ENCODE measurements at places on chromosomes 1 and 21. TPM values are rescaled to one million over a fixed set of nuclear protein-coding genes. Genes with fewer than 3 reads are reported as not detected.

DNA sequence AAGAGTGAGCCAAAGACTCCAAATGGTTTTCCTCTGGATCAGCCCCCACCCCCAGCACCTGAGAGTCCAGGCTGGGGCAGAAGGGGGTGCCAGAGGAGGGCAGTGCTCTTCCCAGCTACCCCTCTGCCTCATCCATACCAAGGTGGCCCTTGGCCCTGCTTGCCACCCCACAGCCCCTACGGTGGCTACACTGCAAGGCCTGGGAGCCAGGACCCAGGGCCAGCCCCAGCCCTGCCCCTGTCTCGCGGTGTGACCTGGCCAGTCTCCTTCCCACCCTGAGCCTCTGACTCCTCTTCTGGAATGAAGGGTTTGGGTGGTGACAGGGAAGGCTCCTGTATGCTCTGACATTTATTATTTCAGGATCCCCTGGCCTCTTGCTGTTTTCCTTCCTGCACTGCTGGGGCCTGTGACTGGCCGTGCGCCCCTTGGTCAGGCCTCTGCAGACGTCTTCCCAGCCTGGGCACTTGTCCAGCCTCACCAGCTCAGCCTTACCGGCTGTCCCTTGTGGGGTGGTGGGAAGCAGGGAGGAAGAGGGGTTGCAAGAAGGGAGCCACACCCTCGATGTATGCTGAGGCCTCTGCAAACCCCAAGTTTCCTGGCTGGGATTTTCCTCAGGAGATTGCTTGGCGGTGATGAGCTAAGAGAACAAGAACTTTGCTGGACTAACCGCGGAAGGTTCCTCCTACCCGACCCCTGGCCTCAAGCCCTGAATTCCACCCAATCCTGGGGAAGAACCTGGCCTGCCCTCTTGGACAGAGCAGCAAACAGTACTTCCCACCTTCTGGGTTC is 13.5 kb downstream of the ASAP3 start:
- H3K27ac ChIP-seq, result no peak overlapping the region
- H3K4me3 ChIP-seq, result no peak overlapping the region
- no peaks in the 10 kb centered on the region for H3K36me3 ChIP-seq
- H3K4me1 ChIP-seq, result peaks cover 34% of the 10 kb centered on the region

DNA sequence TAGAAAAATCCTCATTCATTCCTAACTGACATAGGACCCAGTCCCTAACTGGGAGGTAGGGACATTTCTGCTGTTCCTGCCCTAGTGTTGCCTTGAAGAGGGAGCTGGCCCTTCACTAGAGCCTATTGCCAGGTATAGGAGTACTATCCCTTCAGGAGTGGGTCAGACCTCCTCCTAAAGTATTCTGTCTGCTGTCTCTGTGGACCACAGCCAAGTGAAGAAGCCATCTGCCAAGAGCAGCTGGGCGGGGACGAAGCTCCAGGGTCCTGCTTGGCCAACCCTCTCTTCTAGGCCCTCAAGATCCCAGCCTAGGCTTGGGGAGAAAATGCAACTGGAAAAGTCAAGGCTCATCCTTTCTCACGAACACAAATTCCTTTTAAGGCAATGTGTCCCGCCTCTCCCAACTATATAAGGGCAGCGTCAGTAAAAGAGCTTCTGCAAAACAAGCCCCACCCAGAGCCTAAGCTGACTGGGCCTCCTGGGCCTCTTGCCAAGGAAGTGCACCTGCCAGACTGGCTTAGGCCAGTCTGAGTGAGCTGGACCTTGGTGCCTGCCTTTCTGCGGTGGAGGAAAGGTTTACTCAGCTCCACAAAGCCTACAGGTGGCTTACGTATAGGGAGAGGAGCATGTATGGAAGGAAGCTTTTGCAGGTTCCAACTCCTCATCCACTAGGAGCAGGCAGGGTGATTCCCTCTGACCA is 638 bp upstream of the TUFT1 start:
- no peaks in the 10 kb centered on the region for H3K36me3 ChIP-seq
- H3K4me3 ChIP-seq, result peak overlapping the region; percentile 83

GRCh38 chr1:205211839-205212536 is 486 bp upstream of the DSTYK start:
- H3K27ac ChIP-seq, result no peak overlapping the region
- DNase-seq, result no peak
- H3K27me3 ChIP-seq, result no peaks in the 10 kb centered on the region

GRCh38 chr1:156435545-156436140 is 64.9 kb downstream of the MEF2D start:
- DNase-seq, result no peak
- peaks cover 86% of the 10 kb centered on the region for H3K27me3 ChIP-seq
- H3K36me3 ChIP-seq, result no peaks in the 10 kb centered on the region
- no peak overlapping the region for H3K27ac ChIP-seq

DNA sequence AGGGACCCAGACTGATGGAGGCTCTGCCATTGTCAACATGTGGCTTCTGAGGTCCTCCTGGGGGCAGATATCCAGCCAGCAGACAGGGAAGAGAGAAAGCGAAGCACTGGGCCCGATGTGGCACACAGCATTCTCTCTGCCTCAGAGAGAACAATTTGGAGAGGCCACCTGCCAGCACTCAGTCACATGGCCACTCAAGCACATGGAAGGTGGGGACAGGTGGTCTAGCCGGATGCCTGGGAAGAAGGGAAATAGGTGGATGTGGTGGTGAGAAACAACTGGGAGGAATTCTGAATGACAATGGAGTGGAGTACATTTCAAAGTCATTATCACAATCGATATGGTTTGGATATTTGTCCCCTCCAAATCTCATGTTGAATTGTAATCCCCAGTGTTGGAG is 109.0 kb downstream of the UBE2U start:
- no peak overlapping the region for H3K27ac ChIP-seq
- no peak for DNase-seq
- H3K27me3 ChIP-seq, result no peaks in the 10 kb centered on the region
- no peaks in the 10 kb centered on the region for H3K36me3 ChIP-seq

DNA sequence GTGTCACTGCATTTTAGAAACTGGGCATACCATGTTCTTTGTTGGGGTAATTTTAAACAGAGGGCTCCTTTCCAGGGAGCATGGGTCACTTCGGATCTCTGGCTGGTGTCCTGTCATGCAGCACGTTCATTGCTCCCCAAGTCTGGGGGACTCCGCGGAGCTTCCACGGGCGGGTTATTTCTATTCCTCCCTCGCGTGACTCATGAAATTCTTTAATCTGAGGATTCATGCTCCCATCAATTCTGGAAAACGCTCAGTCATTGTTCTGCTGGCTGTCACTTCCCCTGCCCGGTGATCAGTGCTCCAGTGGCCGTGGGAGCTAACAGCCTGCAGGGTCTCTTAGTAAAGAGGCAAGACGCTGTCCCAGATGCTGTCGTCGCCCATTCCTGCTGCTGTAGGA is 28.1 kb downstream of the CFAP74 start:
- H3K4me3 ChIP-seq, result no peak overlapping the region
- H3K4me1 ChIP-seq, result no peaks in the 10 kb centered on the region
- H3K27ac ChIP-seq, result no peak overlapping the region
- H3K36me3 ChIP-seq, result no peaks in the 10 kb centered on the region
- no peak for DNase-seq

DNA sequence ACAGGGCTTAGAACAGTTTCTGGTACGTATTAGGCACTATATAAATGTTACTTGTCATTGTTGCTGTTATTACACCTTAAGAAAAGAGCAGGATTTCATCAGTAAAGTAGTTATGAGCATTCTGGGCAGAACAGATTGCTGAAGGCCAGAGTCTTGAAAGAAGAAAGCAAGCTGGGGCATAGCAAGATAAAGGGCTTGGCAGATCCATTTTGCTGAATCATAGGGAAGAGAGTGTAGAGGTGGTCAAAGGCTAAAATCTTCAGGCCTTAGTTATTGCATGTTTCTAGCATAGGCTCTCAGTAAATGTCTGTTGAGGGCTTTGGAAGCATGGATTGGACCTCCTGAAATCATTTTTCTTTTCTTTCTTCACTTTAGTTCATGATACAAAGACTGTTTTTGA is 67.5 kb downstream of the PLA2G4A start:
- H3K4me1 ChIP-seq, result no peaks in the 10 kb centered on the region
- no peaks in the 10 kb centered on the region for H3K27me3 ChIP-seq
- no peak overlapping the region for H3K4me3 ChIP-seq
- no peak overlapping the region for H3K27ac ChIP-seq
- no peak for DNase-seq

DNA sequence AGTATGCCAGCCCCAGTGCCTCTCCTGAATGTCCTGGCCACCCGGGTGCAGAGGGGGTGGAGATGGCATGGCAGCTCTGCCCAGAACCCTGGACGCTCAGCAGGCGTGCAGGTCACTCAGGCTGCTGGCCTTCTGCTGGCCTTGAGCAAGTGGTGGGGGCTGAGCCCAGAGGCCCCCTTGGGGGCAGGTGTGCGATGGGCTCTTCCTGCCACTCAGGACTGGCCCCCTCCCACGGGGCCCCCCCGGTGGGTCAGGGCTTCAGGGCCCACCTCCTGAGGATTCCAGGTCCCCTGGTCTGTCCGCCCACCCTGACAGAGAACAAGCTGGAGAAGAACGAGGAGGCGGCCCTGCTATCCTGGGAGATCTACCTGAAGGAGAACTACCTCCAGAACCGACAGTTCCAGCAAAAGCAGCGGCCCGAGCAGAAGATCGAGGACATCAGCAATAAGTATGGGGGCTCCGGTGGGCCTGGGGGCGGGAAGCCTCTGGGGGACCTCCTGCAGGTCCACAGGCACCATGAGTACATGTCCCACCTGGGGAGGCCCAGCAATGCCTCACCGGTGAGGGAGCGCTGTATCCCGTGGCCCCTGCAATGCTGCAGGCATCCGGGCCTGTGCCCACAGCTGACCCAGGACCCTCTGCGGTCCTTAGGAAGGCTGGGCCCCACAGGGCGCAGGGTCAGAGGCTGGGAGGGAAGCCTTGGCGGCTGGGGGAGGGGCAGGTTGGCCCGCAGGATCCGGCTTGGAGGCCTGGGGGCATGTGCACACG is 37.0 kb upstream of the LRRC3 start:
- no peaks in the 10 kb centered on the region for H3K36me3 ChIP-seq
- no peaks in the 10 kb centered on the region for H3K4me1 ChIP-seq
- no peak overlapping the region for H3K27ac ChIP-seq
- DNase-seq, result peak; percentile 60

- H3K4me1 ChIP-seq, result no peaks in the 10 kb centered on the region
- H3K4me3 ChIP-seq, result no peak overlapping the region
- H3K36me3 ChIP-seq, result no peaks in the 10 kb centered on the region
Measured at GRCh38 chr1:163673759-163674151, 352.0 kb downstream of the NUF2 start.

GRCh38 chr1:240739754-240740153 is 127.8 kb upstream of the GREM2 start:
- H3K27ac ChIP-seq, result no peak overlapping the region
- DNase-seq, result no peak
- no peaks in the 10 kb centered on the region for H3K4me1 ChIP-seq
- no peaks in the 10 kb centered on the region for H3K36me3 ChIP-seq
- no peaks in the 10 kb centered on the region for H3K27me3 ChIP-seq

DNA sequence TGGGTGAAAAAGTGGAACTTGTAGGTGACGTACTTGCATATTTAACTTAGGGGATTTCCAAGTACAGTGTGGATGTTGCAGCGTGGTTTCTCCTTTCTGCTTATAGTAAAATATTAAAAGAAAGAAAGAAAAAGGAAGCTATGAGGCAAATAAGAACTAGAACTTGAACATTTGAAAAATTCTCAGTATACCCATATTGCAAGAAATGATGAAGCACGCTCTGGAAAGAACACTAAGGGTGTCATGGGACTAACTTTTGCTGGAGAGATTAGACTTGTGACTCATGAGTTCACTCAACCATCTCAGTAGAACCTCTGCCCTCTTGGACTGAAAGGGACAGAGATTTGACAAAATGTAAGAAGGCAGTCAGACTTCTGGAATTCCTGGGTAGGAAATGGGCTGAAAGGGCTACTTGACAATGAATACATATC is 704.5 kb upstream of the ADGRL4 start:
- no peaks in the 10 kb centered on the region for H3K4me1 ChIP-seq
- no peaks in the 10 kb centered on the region for H3K36me3 ChIP-seq
- no peak for DNase-seq
- no peaks in the 10 kb centered on the region for H3K27me3 ChIP-seq
- no peak overlapping the region for H3K4me3 ChIP-seq
- peak overlapping the region; percentile 59 for H3K27ac ChIP-seq

DNA sequence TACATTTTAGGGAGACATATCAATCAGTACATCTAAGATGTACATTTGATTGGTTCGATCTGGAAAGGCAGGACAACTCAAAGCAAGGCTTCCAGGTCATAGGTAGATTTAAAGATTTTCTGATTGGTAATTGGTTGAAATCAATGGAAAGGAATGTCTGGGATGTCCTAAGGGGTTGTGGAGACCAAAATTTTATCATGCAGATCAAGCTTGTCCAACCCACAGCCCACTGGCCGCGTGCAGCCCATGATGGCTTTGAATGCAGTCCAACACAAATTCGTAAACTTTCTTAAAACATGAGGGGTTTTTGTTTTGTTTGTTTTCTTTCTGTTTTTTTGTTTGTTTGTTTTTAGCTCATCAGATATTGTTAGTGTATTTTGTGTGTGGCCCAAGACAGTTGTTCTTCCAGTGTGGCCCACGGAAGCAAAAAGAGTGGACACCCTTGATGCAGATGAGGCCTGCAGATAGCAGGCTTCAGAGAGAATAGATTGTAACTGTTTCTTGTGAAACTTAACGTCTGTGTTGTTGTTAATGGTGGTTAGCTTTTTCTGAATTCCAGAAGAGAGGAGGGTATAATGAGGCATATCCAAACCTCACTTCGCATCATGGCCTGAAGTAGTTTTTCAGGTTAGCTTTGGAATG is 3.1 kb downstream of the IFNAR1 start:
- no peaks in the 10 kb centered on the region for H3K4me1 ChIP-seq
- DNase-seq, result no peak
- no peak overlapping the region for H3K27ac ChIP-seq
- H3K27me3 ChIP-seq, result no peaks in the 10 kb centered on the region
- peak overlapping the region; percentile 18 for H3K4me3 ChIP-seq

DNA sequence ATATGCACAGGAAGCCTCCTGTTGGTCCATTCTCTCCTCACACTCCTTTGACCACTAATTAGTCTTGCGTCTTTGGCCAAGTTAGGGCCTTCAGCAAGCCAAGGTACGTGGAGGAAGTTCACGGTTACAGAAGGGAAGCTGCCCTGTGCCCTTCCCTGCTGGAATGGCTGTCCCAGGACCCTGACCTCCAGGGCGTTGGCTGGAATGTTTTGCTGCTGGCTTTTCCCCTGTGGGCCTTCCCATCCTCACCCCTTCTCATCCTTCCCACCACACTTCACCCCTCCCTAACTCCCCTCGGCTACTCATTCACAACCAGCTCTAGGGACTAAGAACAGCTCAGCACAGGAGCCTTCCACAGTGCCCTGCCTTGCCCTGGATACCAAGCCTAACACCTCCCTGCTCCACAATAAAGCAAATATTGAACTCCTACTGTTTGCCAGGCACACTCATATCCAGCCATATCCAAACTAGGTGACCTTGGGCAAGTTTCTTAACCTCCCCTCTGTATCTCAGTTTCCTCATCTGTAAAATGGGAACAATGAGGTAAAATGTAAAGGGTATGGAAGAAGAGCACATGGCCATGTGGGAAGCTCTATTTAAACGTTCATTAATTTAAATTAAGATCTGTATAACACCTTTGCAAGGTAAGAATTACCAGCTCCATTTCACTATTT is 8.8 kb upstream of the CDCP2 start:
- H3K4me1 ChIP-seq, result no peaks in the 10 kb centered on the region
- no peak overlapping the region for H3K27ac ChIP-seq
- H3K36me3 ChIP-seq, result no peaks in the 10 kb centered on the region
- no peak for DNase-seq

The NMNAT2 gene
- total RNA-seq, result 2.0 TPM

The TRPM2 gene
- total RNA-seq, result 11.5 TPM

The NAXE gene
- 78.0 TPM for total RNA-seq

The IQGAP3 gene
- total RNA-seq, result 1.7 TPM

The SPAG17 gene
- 10.4 TPM for total RNA-seq

The PCP4 gene
- 26.9 TPM for total RNA-seq

The LHX4 gene
- not detected for total RNA-seq

The USH2A gene
- 0.06 TPM for total RNA-seq

All from kidney (tissue), 22 donors.